ENCODE measurements at places on chromosomes 7 and 10. TPM values are rescaled to one million over a fixed set of nuclear protein-coding genes. Genes with fewer than 3 reads are reported as not detected.

The SYT15 gene
- not detected for total RNA-seq

The CFAP70 gene
- total RNA-seq = 0.29 TPM

The LOXL4 gene
- 57.2 TPM for total RNA-seq

The REEP3 gene
- total RNA-seq = 86.3 TPM

The CCL26 gene
- total RNA-seq = not detected

The HMX2 gene
- not detected for total RNA-seq

The PSD gene
- 14.1 TPM for total RNA-seq

The CYP3A5 gene
- 0.89 TPM for total RNA-seq

The TUBB8 gene
- total RNA-seq = not detected

The HYAL4 gene
- not detected for total RNA-seq

The ACTR3C gene
- total RNA-seq = 4.6 TPM

The OR2A5 gene
- not detected for total RNA-seq

The PLEKHS1 gene
- total RNA-seq = not detected

The ITGB8 gene
- total RNA-seq = 2.5 TPM

The SDK1 gene
- total RNA-seq = 2.0 TPM

The C10orf67 gene
- 0.53 TPM for total RNA-seq

The BAMBI gene
- not detected for total RNA-seq

The ZNF316 gene
- 4.8 TPM for total RNA-seq

The TDRD1 gene
- total RNA-seq = not detected

The ETV1 gene
- total RNA-seq = 20.8 TPM

The WNT8B gene
- total RNA-seq = not detected

The FOXP2 gene
- 0.53 TPM for total RNA-seq

The OGDHL gene
- total RNA-seq = 0.18 TPM

The AKR1C2 gene
- 5.0 TPM for total RNA-seq

The CYP3A7 gene
- total RNA-seq = not detected

Data from myometrial cell (primary cell).